ENCODE measurements at places on chromosomes 5 and 9. TPM values are rescaled to one million over a fixed set of nuclear protein-coding genes. Genes with fewer than 3 reads are reported as not detected.

BTNL8 gene
- total RNA-seq = 0.50 TPM

ZNG1A gene
- 51.4 TPM for total RNA-seq

DNA sequence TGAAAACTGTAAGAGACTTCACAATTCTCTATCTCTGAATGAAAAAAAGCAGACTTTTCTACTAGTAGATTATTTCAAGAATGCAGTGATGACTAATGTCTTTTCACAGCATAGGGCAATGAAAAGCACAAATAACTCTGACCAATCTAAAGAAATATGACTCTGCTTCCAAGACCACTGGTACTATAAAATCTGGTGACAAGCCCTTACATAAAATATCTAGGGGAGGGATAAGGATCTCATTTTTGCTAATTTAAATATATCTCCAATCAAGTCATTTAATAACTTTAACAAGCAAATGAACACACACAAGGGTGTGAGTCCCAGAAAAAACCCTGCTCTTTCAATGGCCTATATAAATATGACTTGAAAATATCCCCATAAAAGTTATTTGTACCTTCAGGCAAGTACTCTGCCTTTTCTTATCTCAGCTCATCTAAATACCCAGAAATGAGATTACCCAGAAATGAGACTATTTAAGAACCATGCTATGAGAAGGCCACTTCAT, 105.2 kb downstream of the GNAQ start:
- no peak for DNase-seq

DNA sequence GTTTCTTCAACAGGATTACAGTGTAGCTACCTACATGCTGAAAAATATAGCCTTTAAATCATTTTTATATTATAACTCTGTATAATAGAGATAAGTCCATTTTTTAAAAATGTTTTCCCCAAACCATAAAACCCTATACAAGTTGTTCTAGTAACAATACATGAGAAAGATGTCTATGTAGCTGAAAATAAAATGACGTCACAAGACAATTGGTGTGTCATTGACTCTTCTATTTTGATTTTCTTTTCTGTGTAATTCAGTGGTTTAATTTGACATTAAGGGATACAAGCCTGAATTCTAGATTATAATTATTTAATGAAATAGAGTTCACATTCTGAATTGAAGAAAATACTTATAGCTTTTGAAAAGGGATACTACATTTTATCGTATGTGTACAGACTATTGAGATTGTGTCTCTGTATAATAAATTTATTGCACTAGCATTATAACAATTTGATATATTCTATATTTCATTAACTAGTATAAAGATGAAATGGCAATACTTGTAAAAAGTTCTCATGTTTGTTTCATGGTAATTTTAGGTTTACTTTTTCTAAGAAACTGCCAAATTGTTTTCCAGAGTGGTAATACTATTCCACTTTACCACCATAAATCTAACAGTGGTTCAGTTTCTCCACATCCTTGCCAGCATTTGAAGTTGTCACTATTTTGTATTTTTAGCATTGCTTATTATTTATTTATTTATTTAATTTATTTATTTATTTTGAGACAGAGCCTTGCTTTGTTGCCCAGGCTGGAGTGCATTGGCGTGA, 18.7 kb downstream of the ANXA1 start:
- no peak for DNase-seq

GRCh38 chr5:62296998-62297397, 9.0 kb upstream of the KIF2A start:
- no peak for DNase-seq

- DNase-seq = no peak
Measured at GRCh38 chr5:380701-381309, 59.3 kb downstream of the AHRR start.

GRCh38 chr9:137588891-137589290, 1.4 kb downstream of the ZMYND19 start:
- no peak for DNase-seq

GRCh38 chr5:170497311-170498038, 6.3 kb upstream of the KCNIP1 start:
- DNase-seq = no peak

OMD gene
- total RNA-seq = 76.5 TPM

- peak; percentile 93 for DNase-seq
Measured at GRCh38 chr9:89218040-89218928, 39.7 kb upstream of the SHC3 start.

HTR4 gene
- 0.94 TPM for total RNA-seq

PCDHA1 gene
- 1.0 TPM for total RNA-seq

- DNase-seq = no peak
Measured at GRCh38 chr5:56833325-56833724, 18.0 kb downstream of the MAP3K1 start.

DNA sequence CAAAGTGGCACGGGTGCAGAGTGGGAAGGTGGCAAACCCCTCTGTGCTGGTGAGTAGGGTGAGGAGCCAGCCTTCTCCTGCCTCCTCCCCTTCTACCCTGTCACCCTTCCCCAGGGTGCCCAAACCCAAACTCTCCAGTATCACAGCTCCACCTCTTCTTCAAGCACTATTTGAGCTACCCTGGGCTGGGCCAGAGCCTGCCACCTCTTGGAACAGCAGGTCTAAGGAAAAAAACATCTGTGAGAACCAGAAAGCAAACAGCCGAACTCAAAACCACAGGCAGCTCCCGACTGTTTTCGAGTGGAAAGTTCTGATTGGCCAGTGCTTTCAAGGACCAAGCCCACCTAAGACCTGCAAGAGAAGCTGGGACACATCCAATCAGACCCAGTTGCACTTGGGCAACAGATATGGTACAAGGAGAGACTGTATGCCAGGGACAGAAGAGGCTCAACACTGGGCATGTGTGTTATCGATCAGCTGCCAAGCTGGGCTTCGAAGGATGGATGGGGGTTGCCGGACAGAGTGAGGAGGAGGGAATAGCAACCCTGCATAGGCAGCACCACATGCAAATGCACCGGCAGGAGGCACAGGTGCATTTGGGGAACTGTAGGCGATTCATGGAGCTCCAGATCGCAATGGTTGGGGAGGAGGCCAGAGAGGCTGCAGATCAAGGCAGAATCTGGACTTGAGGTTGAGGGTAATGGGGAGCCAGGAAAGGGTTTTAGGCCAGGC, 19.7 kb downstream of the ACSL6 start:
- DNase-seq = no peak

DNA sequence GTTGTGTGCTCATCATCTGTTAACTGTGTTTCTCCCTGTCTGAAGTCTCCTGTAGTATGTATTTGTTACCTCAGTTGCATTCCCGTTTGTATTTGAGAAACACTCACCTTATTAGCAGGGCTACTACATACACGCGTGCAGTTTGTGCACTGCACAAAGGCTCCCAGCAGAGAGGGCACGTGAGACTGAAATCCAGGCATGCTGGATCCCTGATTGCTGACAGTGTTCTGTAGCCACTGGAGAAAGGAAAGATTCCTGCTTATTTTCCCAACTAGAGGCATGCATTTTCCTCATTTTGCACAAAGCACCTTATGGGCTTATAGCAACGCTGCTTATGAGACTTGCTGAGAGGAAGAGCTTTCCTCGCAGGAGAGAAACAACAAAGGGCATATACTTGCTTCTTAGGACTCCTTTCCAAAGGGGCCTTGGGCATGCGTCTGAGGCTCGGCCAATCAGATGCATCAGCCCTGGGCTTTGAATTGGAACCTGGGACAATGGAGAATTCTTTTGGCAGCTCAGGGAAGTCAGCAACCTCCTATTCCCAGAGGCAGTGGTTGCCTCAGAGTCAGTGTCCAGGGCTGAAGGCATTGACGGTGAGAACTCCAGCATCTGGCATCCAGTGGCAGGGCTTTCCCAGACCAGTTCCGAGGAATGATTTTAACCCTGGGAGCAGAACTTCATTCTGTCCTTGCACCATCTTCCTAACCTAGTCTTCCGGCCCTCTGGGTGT, 9.9 kb upstream of the MEGF10 start:
- DNase-seq = peak; percentile 89

PCDHB2 gene
- total RNA-seq = 5.2 TPM

GRCh38 chr5:89087551-89088318, 204.8 kb upstream of the MEF2C start:
- no peak for DNase-seq

DNA sequence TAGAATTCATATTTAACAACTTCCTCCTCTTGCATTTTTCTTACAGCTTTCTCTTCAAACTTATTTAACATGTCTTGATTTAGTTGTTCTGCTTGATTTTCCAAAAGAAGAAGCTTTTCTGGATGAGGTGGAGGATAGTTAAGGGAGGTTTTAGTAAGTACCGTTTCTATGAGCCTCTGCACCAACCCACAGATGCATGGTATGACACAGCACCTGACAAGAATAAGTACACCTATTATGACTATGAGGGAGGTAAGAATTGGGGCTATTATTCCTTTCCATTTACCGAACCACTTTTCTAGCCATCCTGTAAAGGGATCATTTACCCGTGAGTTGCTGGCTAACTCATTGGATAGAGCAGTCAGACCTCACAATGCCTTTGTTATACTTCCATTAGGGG, 2.5 kb upstream of the HMGCS1 start:
- no peak for DNase-seq

DNA sequence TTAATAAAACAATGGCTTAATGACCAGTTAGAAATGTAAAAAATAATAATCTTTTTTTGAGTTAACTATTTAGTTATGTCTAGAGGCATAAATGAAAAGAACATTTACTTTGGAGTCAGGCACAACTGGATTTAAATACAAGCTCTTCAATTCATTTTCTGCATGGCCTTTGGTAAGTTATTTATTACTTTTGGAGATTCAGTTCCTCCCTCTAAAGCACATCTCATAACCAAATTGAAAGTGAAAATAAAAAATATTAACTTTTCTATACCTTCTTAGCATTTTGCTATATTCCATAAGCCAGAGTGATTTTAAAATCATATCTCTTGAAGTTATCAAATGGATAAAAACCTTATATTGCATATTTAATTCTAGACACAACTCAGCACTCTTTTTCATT, 434.9 kb upstream of the SMARCA2 start:
- no peak for DNase-seq

HTR1A gene
- total RNA-seq = 0.99 TPM

GRCh38 chr9:16265688-16266087, 604.8 kb downstream of the BNC2 start:
- DNase-seq = no peak

DNA sequence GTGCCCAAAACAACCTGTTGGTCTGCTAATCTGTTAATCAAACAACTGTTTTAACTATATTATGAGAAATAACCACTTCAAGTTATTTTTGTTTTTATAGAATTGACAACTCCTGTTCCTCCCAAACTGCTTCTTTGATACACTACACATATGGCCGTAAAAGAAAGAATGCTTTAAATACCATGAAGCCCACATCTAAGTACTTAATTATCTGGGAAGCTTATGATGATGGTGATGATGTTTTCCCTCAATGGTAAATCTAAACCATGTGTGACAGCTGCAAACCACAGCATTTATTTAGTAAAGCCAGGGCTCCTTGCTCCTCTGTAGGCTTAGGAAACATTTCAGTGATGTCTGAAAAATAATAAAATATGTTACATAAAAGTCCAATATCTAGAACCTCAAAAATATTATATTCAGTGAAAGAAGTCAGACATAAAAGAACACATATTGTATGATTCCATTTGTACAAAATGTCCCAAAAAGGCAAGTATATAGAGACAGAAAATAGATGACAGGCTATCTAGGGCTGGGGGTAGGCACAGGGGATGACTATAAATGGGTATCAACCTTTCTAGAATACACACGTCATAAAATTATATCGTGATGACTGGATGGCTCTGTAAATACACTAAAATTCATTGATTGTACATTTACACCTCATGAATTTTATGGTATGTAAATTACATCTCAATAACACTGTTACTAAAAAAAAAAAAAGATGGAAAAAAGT, 154.1 kb downstream of the EFNA5 start:
- no peak for DNase-seq

- peak; percentile 13 for DNase-seq
Measured at GRCh38 chr5:95238560-95239325, 46.2 kb downstream of the MCTP1 start.

SCGB3A2 gene
- not detected for total RNA-seq

GRCh38 chr9:37700900-37701299, 50.1 kb downstream of the FRMPD1 start:
- DNase-seq = no peak

GRCh38 chr5:21085791-21086190, 1097.8 kb upstream of the CDH18 start:
- no peak for DNase-seq

MPDZ gene
- 86.0 TPM for total RNA-seq

KLF9 gene
- 25.3 TPM for total RNA-seq

- no peak for DNase-seq
Measured at GRCh38 chr5:96506376-96506775, 73.3 kb upstream of the PCSK1 start.

DNA sequence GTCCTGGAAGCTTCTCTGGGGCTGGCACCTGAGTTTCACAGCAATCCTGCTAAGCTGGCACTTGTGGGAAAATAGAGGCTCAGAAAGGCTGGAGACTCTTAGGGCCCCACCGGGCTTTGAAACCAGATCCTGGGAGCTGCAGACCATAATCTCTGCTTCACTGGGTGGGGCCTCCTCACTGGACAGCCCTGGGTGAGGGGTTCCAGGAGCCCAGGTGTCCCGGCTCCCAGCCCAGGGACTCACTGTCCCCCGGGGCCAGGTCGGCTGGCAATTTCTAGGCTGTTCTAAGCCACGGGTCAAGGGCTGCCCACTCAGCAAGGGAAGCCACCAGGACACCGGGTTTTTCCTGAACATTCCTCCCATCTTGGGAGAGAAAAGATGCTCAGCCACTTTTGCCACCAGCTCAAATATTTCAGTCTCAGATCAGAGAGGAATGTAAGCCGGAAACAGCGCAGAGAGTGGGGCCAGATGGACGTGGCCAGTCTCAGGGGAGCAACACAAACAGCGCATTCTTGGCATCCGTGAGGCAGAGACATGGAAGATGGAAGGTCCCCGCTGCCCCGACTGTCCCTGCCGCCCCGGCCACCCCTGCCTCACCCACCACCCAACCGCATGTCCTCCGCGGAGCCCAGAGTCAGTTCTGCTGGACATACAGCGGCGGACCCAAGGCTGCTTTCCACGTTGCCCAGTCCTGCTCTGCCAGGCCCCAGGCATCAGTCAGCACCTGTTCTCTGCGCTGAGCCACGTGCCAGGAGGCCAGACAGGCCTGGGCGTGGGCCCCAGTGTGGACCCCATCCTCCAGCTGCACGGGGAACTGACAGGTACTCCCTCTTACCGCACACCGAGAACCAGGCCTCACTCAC, 72.6 kb downstream of the VAV2 start:
- DNase-seq = no peak

DNA sequence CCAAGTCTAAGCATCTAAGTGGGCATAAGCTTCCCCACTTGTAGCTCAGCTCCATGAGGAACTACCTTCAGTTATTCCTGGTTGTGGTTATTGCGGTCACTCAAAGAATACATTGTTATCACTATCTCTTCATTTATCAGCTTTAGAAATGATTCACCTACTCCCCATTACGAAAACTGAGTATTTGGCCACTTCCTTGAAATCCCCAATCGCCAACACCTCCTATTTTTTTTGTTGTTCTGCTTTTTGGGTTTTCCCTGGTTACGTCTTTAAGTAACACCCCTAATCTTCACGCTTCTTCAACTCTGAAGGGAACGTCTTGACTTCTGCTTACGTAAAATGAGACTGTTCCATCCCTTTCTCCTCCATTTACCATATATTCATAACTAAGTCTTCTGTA, 20.7 kb downstream of the MAPK9 start:
- no peak for DNase-seq

NPR3 gene
- total RNA-seq = 41.0 TPM

GRCh38 chr5:123116757-123117156, 27.7 kb downstream of the PRDM6 start:
- no peak for DNase-seq
